ENCODE measurements at places on chromosomes 7 and 10. TPM values are rescaled to one million over a fixed set of nuclear protein-coding genes. Genes with fewer than 3 reads are reported as not detected.

GRCh38 chr10:58335306-58336005 is 650 bp downstream of the UBE2D1 start:
- DNase-seq = peak; percentile 32

DNA sequence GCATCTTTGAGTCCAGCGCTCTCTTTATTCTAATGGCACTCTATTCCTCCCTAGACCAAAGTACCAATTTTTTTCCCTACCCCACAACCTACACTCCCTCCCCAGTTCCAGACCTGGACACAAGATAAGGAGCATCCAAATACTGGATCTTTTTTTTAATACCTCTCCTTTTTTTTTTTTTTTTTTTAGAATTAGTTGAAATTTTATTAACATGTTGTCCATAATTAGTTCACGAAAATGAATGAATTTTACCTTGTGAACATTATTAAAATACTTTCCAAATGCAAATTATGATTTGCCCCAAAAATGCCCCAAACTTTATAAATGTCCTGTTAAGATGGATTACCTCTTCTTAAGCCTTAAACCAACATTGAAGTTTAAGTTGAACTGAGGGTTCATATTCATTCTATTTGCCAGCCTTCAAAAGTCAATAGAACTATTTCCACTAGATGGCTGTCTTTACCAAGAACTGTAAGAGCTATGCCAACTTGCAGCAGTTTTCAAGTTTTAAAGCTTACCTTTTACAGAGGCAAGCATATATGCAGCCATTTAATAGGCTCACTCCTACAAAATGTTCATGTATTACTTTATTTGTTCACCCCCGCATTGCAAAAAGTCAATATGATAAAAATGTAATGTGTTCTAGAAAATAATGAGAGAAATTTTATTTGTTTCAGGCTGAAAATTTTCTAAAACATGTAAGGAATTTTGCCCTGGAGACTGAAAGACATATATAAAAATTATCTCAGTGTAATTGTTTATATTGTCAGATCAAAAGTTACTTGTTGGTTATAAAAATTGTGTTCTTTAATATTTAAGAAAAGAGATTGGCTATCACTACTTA is 39.7 kb upstream of the TNKS2 start:
- peak; percentile 70 for DNase-seq

DNA sequence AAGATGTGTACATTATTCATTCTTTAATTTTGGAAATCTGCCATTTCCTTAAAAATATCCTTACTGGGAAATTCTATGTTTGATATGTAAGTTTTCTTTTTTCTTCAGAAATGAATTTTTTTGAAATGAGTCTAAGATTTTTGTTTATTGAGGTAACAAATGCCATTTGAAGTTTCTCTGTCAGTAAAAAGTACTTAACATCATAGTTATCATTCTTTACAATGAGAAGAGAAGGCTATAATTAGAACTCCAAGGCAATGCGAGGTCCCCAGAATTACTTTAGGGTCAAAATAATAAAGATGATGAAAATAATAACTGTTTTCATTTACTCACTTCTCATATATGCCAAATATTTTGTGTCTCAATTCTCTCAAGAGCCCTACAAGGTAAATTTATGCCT is 37.0 kb upstream of the RHOBTB1 start:
- DNase-seq = no peak

- no peak for DNase-seq
Observed at GRCh38 chr7:112049555-112050249, 156.5 kb downstream of the DOCK4 start.

- no peak for DNase-seq
Observed at GRCh38 chr10:87852089-87852488, 11.2 kb downstream of the KLLN start.

DNA sequence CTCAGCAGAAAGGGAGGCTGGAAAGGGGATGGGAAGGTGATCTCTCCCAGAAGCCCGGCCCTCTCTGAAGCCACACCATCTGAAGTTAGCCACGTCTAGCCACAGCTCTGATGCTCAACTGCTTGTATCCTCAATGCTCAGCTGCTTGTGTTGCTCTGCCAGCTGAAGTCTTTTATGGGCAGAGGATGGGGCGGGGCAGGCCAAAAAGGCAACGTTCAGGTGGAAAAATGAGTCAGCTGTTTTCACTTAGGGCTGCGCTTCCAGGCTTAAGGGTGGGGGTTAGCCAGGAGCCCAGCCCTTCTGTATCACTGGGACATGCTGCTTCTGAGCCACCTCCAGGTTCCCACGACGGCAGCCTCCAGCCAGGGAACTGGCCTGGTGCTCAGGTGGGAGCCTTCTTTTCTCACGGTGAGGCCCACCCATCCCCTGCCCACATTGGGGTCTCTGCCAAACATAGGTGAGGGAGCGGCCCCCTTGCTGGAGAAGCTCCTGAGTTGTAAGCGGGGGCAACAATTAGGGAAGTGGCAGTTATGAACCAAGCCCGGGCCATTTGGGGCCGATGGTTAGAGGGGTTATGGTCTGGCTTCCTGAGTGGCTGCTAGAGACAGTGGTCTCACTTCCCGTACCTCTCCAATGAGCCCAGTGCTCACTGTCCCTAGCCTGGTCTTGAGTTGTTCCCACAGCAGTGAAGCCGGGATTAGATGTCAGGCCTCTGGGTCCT is 44.9 kb upstream of the CNPY1 start:
- DNase-seq = no peak

GRCh38 chr10:88032566-88032965 is 169.1 kb downstream of the PTEN start:
- DNase-seq = peak; percentile 74

FGL2 gene
- total RNA-seq = 0.86 TPM

DNA sequence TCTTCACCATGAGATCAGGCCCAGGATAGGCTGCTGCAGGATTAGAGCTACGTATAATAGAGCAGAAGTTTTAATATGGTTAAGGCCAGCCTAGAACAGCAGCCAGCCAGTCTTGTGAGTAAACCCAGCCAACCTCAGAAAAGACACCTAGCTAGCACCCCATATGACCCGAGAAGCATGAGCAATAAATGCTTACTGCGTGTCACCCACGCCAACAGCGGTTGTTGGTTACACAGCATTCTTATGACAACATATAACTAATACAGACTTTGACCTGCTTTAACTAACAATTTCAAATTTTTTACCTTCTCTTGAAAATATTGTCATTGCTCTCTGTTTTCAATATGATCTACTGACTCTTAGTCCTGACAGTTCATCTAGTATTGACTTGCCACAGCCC is 105.7 kb downstream of the HBP1 start:
- no peak for DNase-seq

HKDC1 gene
- total RNA-seq = 0.43 TPM

DNA sequence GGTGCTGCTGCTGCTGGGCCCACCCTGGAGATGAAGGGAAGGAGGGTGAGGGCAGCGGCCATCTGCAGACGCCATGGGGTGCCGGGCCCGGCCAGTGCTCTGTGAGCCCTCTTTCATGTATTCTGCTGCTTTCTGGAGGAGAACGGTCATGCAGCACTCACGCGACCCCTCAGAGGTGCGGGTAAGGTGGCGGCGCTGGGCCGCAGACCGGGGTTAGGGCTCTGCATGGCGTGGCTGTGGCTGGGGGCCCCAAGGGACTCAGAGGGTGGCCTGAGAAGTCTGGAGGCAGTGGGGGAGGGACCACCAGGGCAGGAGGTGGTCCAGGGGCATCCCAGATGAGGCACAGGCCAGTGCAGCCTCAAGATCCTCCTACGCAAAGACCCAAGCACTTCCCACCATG is 275.5 kb downstream of the ELFN1 start:
- DNase-seq = no peak

TCERG1L gene
- total RNA-seq = not detected

DNA sequence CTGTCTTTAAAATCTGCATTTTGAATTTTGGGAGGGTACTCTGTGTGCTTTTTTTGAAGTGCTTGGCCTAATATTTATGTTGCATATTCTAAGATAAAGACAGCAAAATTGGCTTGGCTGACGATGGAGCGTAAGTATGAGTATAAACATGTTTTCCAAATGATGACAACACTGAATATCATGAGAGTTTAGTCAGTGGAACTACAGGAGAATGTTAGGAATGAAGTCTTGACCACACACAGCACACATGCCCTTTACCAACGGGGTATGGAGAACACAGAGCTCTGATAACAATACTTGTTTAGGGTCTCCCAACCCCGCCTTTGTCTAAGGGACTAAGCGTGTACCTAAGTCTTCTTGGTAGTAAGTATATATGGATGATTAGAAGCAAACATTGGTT is 253.9 kb upstream of the FZD8 start:
- DNase-seq = peak; percentile 81

- DNase-seq = no peak
Observed at GRCh38 chr10:76643511-76643911, 994.1 kb downstream of the KCNMA1 start.

- peak; percentile 97 for DNase-seq
Observed at GRCh38 chr7:55065079-55065478, 46.3 kb downstream of the EGFR start.

DNA sequence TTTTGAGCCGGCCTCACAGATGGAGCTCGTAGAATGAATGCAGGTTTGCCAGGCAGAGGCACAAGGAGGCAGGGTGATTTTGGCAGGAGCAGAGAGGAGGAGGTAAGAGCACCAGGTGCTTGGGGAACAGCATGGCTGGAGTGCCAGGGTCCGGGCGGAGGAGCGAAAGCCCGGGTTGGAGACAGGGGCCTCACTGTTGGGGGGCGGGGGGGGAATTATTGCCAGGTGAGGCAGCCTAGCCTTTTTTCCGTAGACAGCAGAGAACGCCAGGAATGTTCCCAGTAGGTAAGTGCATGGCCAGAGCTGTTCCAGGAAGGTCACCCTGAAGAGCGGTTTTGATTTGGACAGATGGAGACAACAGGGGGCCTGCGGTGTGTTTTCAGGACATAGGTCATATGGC is 9.5 kb downstream of the SRRM3 start:
- DNase-seq = no peak

SFRP4 gene
- 0.43 TPM for total RNA-seq

DNA sequence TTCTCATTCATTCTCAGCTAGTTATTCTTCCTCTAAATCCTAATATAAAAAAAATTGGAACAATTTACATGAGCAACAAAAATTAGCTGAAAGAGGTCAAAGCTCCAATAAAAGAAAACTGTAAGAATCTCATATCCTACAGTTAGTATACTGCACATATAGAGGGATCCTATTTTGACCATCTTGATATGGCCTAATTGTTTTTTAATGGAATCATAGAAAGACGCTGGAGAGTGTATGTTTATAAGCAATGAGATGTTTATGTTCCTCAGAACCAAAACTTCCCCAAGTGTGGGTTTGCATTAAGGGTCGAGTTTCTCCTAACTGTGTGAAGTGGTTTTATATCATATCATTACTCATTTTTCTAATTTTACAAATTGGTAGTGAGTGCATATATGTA is 102.5 kb downstream of the VIM start:
- no peak for DNase-seq

SFTPD gene
- not detected for total RNA-seq

LIPN gene
- not detected for total RNA-seq

DNA sequence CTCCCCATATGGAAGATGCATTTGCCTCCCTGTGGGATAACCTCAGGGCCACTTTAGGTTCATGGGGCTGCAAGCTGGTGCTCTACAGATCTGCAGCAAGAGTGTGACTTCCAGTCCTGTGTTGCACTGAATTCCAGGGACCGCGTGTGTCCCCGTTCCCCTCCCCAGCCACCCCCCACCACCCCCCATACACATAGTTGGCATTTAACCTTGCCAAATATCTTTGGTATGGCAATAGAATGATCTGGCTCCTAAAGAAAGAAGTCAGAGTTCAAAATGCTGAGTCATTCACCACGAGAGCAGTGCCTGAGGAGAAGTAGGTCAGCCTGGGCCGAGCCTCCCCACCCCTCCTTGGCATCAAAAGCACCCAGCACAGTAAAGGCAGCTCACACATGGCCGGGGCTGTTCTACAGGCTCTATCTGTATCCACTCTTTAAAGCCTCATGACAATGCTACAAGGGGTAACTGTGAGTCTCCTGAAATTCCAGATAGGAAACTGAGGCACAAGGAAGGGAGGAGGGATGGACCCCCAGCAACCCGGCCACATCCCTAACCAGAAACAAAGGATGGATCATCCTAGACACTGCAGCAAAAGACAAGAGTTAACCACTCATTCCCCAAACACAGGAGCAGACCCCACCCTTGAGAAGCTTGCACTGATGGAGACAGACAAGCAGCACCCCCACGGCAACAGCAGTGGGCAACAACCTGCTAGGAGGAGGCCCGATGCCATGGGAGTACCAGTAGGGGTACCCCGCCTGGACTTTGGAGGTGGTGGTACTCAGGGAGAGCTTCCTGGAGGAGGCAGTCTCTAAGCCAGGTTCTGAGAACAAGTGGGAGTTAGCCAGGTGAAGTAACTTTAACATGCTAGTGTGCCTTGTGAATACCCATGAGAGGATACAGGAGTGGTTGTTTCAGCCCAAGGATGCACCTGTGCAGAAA is 70.3 kb upstream of the NANOS1 start:
- peak; percentile 80 for DNase-seq

- DNase-seq = no peak
Observed at GRCh38 chr7:49137978-49138377, 213.6 kb downstream of the CDC14C start.

DNA sequence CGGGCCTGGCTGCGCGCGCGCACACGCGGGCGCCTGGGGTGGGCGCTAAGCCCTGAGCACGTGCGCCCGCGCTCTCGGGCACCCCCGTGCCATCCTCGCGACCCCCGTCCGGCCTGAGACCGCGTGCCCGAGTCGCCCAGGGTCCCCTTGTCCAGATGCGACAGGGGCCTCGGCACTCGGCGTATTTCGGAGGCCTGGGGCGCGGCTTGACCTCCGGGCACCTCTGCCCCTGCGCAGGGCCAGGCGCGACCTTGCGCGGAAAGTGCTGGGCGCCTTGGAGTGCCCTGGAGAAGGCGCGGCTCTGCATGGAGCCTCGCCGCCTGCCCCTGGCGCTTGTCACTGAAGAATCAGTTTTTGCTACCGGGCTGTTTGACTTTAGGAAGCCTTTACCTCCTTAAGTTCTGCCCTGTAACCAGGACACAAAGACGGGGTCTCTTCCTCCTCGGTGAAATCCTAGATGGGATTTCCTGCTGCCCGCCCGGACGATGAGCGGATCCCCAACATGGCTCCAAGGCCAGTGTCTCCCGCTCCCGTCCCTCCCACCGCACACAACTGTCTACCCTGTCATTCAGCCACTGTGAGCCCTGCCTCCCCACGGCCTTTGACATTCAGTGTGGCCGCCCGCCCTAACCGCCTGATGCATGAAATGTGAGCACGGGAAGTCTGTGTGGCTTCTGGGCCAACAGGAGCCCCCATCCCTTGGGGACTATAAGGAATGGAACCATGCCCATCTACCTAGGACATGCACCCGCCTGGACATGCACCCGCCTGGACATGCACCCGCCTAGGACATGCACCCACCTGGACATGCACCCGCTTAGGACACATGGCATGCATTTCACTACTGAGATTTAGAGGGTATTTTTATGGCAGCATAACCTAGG is 1.1 kb upstream of the STK32C start:
- no peak for DNase-seq
